GM12891 (cell line): ENCODE measurements at places on chromosomes 4 and X.

GRCh38 chr4:95409127-95409526, 139.6 kb downstream of the UNC5C start:
- no peak for DNase-seq

DNA sequence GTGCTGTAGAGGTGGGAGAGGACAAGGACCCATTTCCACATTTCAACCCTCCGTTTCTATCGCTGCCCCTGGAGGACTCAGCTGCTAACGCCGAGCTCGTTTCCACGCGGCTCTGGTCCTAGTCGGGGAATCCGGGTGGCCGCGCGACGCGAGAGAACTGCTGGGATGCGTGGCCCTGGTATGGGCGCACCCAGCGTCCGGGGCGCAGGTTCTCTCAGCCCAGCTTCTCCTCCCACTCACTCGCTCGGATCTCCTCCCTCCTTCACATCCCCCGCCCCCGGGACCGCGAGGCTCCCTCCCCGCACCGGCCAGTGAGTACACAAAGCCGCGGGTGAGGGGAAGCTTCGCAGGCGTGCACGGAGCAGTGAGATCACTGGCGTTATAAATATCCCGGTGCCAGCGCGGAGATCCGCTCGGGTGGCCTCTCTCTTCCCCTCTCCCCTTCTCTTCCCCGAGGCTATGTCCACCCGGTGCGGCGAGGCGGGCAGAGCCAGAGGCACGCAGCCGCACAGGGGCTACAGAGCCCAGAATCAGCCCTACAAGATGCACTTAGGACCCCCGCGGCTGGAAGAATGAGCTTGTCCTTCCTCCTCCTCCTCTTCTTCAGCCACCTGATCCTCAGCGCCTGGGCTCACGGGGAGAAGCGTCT, at the start of gene FGF5:
Gene FGF5 (plus strand): TSS at position 412 of the 649 bp plus-strand sequence. CDS start 161 bp downstream, at position 573.
- no peak for DNase-seq

DNA sequence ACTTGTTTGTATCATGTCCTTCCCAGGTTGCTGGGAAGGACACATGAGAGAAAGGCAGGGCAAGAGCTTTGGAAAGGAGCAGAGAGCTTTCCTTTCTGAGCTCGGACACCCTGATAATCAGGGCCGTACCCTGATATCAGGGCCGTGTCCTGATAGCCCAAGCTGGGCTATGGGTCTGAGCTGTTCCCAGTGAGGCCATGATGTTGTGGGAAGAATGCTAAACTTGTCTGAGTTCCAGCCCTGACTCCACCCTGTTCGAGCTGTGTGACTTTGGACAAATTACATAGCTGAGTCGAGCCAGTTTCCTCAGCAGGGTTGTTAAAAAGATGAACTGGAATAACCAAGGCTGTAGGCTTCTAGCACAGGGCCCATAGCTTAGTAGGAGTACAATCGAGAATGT, 3.3 kb upstream of the CXCR3 start:
- no peak for DNase-seq

DNA sequence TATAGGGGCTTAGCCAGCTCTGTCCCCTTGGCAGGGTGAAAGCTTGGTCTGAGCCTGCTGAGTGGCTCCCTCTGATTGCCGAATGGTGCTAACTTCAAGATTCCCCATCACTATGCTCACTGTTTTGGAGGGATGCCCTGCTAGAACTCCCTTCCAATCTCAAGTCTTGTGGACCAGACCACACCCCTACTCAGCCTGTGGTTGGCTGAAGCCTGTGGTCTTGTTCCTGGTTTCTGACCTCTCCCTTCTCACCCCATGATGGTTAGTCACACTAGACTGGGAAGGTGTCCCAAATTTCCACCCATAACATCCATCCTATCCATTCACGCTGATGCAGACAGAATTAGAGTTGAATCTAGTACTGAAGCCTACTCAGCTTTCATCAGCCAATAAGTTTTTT, 184.7 kb upstream of the NDP start:
- no peak for DNase-seq

DNA sequence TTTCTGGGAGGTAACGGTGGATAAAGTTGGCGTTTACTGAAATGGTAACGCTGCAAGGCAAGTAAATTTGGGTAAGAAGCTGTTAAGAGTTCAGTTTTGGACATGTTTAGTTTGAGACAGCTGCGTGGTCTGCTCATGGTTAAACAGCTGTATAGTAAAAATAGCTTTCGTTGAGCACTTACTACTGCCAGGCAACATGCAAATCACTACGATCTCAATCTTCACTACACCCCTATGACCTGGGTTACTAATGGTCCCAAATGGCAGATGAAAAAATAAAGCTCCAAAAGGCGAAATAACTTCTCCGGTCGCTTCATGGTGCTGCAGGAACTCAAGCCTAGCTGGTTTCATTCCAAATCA, 22.2 kb downstream of the FABP2 start:
- no peak for DNase-seq

DNA sequence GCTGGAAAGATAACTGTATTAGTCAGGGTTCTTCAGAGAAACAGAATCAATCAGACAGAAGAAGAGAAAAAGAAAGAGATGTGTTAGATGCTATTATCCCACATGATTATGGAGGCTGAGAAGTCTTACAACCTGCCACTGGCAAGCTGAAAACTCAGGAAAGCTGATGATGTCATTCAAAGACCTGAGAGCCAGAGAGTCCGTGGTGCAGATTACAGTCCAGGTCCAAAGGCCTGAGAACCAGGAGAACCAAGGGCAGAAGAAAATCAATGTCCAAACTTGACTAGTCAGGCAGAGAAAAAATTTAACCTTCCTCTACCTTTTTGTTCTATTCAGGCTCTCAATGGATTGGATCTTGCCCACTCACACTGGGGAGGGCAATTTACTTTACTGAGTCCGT, 172.5 kb downstream of the QDPR start:
- no peak for DNase-seq

DNA sequence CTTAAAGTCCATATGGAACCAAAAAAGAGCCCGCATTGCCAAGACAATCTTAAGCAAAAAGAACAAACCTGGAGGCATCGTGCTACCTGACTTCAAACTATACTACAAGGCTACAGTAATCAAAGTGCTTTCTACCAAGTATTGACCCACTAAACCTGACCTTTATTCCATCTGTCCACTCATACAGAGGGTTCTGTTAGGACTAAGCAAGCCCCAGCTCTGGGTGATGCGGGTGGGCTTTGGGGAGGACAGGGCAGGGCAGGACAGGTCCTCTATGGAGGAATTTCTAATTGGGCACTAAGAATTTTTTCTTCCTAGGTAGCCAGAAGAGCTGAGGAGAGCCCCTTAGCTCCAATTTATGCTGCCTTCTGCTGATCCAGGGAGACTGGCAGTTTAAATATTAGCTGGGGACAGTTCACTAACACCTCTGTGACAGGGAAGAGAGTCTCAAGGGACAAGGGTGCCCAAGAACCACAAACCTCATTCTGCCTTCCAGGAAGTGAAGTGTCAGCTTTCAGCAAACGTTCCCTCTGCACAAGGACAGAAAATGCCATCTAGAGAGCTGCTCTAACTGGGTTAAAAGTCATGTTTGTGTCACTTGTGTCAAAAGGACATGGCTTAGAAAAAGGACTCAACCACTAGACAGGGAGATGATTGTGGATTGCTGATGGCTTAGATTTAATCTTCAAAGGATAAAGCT, 143.2 kb downstream of the KIT start:
- no peak for DNase-seq

GRCh38 chr4:67083496-67083895, 461.8 kb downstream of the CENPC start:
- DNase-seq, result no peak

- DNase-seq, result no peak
These were observed 142.9 kb upstream of the ARX start for GRCh38 chrX:25158635-25159034.

- no peak for DNase-seq
These were observed 1439.7 kb upstream of the AGA start for GRCh38 chr4:178881937-178882336.

- no peak for DNase-seq
These were observed 27.0 kb upstream of the ZNF280C start for GRCh38 chrX:130295519-130296296.

DNA sequence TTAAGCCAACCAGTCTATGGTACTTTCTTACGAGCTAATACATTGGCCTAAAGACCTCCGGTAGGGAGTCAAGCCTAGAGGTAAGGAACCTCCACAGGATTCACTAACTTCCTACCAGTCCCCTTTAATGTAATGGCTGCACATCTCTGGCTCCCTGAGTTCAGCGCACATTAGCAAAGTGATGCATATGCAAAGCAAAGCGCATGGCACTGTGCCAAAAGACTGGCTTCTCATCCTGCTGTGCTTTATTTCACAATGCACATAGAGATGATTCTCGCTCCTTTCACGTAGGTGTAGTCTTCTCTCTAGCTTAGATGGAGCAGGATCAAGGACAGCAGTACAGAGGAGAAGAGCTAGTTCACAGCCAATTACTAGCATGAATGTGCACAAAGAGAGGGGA, 14.6 kb upstream of the CLTRN start:
- DNase-seq, result no peak

DNA sequence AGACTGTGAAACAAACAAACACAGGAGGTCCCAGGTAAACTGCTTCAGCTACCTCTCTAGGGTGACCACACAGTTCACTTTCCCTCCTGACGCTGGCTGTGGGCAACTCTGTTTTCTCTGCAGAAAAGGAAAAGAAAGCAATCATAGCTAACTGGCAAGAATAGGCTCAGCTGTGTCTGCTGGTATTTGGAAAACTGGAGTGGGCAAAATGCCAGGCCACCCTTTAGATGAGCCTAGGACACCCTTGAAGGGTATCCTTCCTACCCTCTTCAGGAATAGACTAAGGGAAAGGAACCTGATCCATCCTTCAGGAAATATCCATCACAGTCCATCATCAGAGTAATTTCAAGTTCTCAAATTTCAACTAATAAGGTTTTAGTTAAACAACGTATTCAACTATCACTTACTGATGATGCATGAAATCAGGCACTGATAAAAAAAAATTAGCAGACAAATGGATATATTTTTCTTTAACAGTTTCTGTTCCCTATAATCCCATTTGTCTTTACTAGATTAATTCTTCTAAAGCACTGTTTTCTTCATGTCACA, 60.9 kb downstream of the CAMK2D start:
- no peak for DNase-seq

DNA sequence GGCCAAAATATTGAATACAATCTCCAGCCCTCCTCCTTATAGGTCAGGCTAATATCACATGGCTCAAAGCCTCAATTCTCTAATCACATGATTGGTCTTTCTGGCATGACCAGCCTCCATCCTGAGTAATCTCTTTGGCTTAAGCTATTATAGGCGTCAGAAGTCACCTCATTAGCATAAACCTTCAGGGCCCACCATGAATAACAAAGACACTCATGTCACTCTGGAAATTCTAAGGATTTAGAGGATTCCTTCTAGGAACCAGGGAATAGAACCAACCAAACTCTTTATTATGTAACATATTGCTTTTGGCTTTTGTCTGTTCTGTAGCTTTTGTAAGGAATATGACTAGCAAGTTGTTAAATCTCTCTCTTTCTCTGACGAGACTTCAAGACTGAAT, 109.2 kb upstream of the IGFBP7 start:
- DNase-seq, result no peak

GRCh38 chr4:112956484-112956896, 93.0 kb upstream of the ANK2 start:
- DNase-seq, result no peak

DNA sequence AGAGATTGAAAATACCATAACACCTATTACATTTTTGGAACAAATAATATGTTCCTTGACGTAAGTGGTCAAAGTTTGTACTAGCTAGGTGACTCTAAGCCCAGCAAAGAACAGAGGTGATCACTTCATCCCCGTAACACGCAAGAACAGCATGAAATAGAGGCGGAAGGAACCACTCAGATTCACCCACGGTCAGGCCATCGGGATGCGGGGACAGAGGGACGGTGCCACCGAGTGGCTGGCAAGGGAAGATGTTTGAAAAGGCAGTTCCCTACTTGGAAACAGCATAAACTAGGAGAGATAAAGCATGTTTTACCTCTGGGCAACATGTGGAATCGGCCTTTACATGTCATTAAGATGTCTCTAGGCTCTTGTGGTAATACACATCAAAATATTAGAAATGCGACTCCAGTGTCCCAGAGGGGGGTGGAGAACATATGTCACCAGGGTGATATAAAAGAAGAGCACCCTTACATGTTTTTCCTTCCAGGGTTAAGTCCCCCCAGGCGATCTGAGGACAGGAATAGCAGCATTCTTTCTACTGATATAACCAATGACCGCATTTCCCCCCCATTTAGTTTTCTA, 84.0 kb downstream of the PHKA2 start:
- DNase-seq, result no peak

- DNase-seq, result no peak
These were observed 65.5 kb downstream of the EDNRA start for GRCh38 chr4:147546349-147546748.

DNA sequence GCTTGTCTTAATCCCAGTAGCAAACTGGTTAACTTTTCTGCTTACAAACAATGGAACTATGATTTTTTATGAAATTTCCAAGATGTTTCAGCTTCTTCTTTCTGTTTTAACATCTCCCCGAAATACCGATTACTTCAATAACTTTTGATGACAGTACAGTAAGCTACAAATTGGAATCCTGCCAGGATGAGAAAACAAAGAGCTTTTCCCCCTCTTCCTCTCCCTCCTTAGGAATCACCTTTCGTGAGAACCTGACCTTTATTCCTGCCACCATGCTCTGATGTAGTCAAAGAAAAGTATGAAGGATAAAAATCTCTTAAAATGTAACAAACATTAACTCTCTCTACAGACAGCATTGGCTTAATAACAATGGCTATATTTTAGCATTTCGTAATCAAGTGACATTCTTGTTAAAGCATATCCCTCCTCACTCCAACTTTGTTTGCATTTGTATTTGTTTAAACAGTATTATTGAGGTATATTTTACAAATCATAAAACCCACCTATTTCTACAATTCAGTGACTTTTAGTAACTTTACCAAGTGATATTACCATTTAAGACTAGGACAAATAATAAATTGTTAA, 148.7 kb upstream of the NAP1L5 start:
- no peak for DNase-seq

GRCh38 chrX:24928114-24928513, 87.7 kb downstream of the ARX start:
- no peak for DNase-seq

- no peak for DNase-seq
These were observed 198.1 kb upstream of the IGFBP7 start for GRCh38 chr4:57308301-57308700.

GRCh38 chr4:24578364-24578763, 6.0 kb downstream of the DHX15 start:
- no peak for DNase-seq

GRCh38 chr4:128346054-128346716, 58.6 kb upstream of the PGRMC2 start:
- DNase-seq, result no peak

GRCh38 chr4:106011387-106011786, 116.1 kb downstream of the NPNT start:
- no peak for DNase-seq

GRCh38 chr4:81682492-81682891, 210.8 kb upstream of the RASGEF1B start:
- DNase-seq, result no peak

GRCh38 chr4:78606530-78607095, 55.0 kb downstream of the ANXA3 start:
- DNase-seq, result no peak

GRCh38 chr4:94307231-94307871, 35.3 kb downstream of the HPGDS start:
- DNase-seq, result no peak
